ENCODE measurements at places on chromosomes 3 and 15.

GRCh38 chr3:37814547-37814946, 47.1 kb upstream of the CTDSPL start:
- peak; percentile 66 for DNase-seq

DNA sequence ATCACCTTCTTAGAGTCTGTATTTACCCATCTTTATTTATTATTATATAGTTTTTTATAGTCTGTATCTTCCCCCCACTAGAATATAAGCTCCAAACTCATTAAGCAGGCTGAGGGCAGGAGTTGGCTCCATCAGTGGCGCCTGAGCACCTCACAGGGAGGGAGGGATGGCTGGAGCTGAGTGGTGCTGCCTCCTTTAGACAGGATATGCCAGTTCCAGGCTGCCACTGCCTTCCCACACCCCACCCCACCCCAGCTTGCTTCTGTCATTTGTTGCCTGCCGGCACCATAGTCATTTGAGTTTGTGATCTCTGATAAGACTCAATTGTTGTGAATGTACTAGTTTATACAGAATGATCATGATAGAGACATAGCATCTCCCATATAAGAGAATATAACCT, 85.5 kb downstream of the KLHL25 start:
- no peak for DNase-seq

DNA sequence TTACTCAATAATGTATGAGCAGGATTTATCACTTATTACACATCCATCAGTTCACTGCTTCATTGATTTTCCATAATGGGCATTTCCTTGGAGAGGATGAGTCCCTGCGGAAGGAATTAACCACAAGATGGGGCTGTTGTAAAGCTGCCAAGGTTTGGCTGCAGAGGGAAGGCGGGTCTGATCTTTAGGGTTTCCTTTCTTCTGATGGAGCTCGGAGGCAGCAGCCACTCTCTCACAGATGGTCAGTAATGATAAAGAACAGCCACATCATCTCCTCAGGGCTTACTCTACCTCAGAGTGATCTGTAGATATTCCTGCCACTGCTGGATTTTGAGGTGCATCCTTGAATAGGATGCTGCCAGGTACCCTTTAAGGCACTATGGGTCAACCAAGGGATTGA, 115.2 kb downstream of the USP13 start:
- DNase-seq, result peak; percentile 82

- no peak for DNase-seq
Observed at GRCh38 chr15:90231028-90232017, 2.4 kb downstream of the CIB1 start.

GRCh38 chr3:111594781-111595180, 365 bp downstream of the ZBED2 start:
- DNase-seq, result no peak

DNA sequence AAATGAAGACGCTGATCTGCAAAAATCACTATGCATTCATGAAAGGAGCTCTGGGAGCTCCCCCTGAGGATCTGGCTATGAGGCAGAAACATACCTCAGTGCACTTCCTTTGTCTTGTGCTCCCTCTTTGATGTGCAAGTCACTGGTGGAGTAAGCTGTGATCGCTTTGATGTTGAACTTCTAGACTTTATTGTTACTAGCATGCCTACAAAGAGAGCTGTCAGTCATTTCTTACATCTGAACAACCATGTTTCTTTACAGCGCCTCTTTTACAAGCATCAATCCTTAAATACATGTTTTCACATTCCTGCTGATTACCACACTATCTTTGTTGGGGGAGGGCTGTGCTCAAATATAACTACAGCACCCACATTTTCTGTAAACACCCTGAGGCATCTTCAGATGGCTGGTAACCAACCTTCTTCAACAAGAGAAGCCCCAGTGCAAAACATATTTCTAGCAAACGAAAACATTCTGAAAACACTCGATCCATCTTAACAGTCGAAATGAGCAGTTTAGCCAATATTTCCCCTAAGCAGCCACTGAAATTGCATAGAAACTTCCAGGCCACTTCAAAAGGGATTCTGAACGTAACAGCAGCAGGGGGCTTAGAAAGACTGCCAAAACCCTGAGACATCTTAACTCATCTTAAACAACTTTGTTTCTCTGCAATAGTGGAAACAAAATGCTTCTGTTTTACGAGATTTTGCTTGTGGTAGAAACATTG, 101.9 kb upstream of the ICE2 start:
- DNase-seq, result peak; percentile 29

DNA sequence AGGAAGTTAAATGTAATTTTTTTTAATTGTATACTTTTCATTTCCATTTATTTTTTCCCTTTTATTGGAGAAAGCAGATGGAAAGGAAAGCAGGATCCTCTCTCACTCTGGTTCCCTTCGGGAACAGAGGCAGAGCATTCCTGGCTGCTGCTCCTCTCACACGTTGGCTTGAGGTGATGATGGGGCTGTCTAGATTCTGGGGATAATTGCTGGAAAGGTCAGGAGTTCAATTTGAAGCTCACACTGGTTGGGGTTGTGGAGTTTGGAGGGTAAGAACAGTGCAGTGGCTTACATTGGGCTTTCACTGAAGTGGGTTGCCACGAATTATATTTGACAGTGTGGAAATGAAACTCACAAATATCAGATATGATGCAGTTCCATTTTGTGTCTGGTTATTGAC, 57.6 kb downstream of the RARB start:
- no peak for DNase-seq

- DNase-seq, result peak; percentile 59
Observed at GRCh38 chr3:4943549-4943948, 35.7 kb upstream of the BHLHE40 start.

DNA sequence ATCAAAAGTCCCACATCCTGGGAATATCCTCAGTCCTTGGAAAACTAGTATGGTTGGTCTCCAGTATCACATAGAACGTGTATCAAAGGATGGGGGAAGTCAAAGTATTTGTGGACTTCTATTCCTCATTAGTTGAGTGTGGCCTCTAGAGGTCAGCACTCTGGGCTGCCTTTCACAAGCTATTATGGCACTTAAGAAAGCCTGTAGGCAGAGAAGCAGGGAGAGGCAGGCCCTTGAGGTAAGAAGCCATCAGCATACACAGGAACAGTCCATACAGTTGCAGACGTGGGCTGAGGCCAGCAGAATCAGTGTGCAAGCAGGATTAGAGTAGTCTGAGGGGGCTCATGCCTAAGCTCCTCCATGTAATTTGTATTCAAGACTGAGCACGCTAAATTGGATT, 341.7 kb downstream of the CLSTN2 start:
- DNase-seq, result peak; percentile 71

- DNase-seq, result peak; percentile 19
Observed at GRCh38 chr3:9951598-9951961, 628 bp downstream of the PRRT3 start.

- DNase-seq, result no peak
Observed at GRCh38 chr15:69391046-69391757, 22.9 kb upstream of the KIF23 start.

GRCh38 chr3:129038121-129038855, 22.3 kb upstream of the GP9 start:
- no peak for DNase-seq

- peak; percentile 41 for DNase-seq
Observed at GRCh38 chr15:45499426-45499825, 23.1 kb downstream of the SLC30A4 start.

DNA sequence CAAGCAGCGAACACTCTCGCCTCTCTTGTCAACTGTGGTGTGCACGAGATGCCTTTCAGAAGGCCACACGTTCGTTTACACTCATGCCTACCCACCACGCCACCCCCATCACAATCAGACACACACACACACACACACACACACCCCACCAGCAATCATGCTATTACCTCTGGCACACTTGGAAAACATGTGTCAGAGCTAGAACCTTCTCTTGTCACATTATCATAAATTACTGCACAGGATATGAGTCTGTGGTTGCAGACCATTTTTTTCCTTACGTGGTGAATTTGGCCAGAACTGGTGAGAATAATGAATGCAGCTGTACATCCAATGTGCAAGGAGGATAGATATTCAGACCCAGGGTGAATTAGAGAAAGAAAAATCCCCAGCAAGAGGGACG, 52.4 kb downstream of the TRIM69 start:
- no peak for DNase-seq

- no peak for DNase-seq
Observed at GRCh38 chr15:99749386-99749785, 16.1 kb upstream of the LYSMD4 start.

DNA sequence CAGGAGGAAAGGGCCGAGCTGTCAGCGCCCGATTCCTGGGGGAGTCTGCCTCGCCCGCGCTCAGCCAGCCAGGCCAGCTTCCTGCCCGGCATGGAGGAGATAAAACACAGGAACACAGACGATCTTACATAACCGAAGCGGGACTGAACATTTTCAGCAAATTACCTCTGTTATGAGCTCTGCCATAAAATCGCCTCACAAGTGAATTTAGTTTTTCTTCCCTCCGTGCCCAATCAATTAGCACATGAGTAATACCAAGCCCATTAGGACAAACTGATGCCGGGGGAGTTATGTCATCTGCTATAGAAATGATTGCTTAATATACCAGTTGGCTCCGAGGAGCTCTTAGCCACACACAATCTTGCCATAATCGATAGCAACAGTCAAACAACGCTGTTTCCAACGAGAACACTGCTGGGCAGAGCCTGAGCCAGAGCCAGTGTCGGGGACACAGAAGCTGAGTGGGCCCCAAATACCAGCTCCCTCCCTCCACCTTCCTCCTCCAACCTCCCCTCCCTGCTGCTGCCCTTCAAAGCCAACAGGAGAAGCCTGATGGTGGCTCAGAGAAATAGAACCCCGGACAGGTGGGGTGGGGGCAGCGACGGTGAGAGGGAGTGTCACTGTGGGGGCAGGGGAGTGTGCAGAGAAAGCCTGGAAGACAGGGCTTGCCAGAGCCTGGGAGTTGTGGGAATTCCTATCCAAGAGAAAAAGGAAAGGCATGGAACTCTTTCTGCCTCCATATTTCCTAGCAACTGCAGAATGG, 279.4 kb upstream of the TLE3 start:
- peak; percentile 61 for DNase-seq

GRCh38 chr3:175664911-175665310, 805.8 kb downstream of the NAALADL2 start:
- DNase-seq, result no peak

GRCh38 chr3:161852744-161853143, 356.1 kb downstream of the OTOL1 start:
- DNase-seq, result no peak

GRCh38 chr3:50630877-50631276, 13.9 kb downstream of the MAPKAPK3 start:
- DNase-seq, result no peak

- peak; percentile 82 for DNase-seq
Observed at GRCh38 chr3:42600958-42601675, 631 bp downstream of the NKTR start.

GRCh38 chr15:49964551-49964950, 154.5 kb downstream of the ATP8B4 start:
- no peak for DNase-seq

DNA sequence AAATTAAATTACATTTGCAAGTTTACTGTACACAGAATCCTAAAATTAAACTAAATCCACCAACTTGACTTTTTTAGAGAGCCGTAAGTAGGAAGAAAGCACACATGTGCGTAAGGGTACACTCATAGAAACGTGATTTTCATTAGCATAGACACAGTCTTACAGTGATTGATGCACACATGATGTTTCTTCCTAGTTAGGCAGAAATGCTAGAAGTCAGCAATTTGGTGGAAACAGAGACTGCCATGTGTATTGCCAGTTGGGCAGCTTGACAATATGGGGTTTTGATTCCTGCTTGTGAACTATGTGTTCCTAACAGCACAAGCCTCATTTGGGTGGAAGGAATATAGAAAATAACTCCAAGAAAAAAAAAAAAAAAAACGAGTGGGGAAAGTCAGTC, 878.5 kb downstream of the ROBO1 start:
- DNase-seq, result no peak
